ENCODE measurements at places on chromosomes 16 and 17. TPM values are rescaled to one million over a fixed set of nuclear protein-coding genes. Genes with fewer than 3 reads are reported as not detected.

CHST5 gene
- 0.64 TPM for total RNA-seq

DEXI gene
- 37.3 TPM for total RNA-seq

RANGRF gene
- 29.5 TPM for total RNA-seq

MEAK7 gene
- 44.8 TPM for total RNA-seq

PTX4 gene
- 2.2 TPM for total RNA-seq

HID1 gene
- 106 TPM for total RNA-seq

CHRNE gene
- total RNA-seq: 0.69 TPM

- no peaks in the 10 kb centered on the region for H3K27me3 ChIP-seq
- peaks cover 4% of the 10 kb centered on the region for H3K4me1 ChIP-seq
- H3K4me3 ChIP-seq: no peak overlapping the region
These were observed 6.2 kb downstream of the PSMD12 start for GRCh38 chr17:67359960-67360791.

DNA sequence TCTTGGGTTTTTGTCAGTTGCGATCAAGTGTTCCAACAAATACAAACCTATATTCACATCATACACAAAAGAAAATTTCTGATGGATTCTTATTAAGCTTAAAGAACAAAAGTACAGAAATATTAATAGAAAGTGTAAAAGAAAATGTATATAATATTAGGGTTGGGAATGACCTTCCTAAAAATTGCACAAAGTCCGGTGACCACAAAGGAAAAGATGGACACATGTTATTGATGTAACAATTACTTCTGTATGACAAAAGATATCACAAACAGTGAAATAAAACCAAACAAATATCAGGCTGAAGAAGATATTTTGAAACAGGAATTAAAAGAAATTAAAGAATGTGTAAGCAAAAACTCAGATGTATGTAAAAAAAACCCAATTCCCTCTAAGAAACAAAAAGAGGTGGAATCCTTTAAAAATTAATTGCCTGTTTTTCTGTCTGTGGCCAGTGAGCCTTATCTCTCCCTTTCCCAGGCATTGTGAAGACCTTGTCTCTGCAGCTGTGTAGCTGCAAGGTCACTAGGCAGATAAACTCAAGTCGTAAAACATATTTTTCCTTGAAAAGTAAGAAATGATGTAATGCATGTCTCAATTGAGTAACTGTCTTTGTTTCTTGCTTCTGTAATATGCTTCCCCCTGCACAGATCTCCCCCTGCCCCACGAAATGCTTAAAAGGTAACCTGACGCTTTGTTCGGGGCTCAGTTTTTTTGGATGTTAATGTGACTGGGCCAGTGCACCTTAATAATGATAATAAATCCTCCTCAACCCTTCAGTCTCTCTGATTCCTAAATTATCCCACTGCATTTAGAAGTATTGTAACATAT is 2.8 kb downstream of the ST6GALNAC1 start:
- H3K4me1 ChIP-seq: no peaks in the 10 kb centered on the region
- no peaks in the 10 kb centered on the region for H3K36me3 ChIP-seq
- no peaks in the 10 kb centered on the region for H3K27me3 ChIP-seq
- H3K4me3 ChIP-seq: no peak overlapping the region
- no peak for DNase-seq

DNA sequence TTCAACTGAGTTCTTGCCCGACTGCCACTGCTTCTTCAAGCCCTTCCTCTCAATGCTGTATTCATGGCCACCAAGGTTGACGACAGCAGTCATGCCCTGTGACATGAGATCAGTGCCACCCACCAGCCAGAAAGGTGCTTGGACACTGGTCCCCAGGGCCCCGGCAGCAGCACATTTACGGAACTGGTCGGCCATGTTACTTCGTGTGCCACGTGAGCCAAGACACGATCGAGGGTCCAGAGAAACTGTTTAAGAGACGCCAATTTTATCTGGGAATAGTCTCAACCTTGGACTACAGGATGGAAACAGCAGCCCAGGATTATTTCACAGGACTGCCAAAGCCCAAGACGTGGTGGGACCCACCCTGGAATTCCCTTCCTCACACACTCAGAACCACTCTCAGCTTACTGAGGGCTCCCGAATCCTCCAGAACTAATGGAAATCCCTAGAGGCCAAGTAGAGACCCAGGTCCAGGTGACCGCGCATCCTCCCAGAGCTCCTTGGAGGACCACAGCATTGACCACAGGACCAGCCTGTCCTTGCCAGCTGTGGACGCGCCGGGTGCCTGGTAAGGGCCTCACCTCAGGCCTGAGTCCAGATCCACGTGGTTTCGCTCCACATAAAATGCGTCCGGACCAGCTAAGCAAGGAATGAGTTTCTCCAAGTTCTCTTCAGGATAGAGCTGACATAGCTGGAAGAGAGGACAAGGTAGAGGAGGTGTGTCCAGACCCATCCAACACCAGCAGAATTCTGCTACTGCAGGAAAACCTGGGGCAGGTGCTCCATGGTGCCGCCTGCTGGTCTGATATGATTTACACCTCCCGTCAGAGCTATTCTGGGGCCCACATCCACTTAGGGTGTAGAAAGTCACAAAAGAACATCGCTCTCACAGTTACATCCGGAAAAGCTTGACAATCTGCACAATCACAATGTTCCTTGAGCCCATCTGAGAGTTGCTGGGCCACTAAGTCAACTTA is 28.2 kb downstream of the MAP1LC3B start:
- H3K4me3 ChIP-seq: no peak overlapping the region
- no peak for DNase-seq
- peaks cover 3% of the 10 kb centered on the region for H3K4me1 ChIP-seq
- H3K36me3 ChIP-seq: no peaks in the 10 kb centered on the region
- H3K27me3 ChIP-seq: peaks cover 5% of the 10 kb centered on the region

DNA sequence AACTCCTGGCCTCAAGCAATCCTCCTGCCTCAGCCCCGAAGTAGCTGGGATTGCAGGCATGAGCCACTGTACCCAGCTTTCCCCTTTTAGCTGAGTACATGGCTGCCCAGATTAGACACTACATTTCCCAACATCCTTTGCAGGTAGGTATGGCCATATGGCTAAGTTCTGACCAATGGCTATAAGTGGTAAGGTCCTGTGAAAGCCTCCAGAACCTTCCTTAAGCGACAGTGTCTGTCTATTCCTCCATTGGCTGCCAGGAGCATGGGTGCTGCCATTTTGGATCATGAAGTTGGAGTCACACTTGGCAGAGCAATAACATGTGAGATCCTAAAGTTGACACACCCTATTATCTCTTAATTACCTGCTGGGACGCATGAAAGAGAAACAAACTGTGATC is 24.4 kb upstream of the CRHR1 start:
- H3K27me3 ChIP-seq: peaks cover 4% of the 10 kb centered on the region
- no peak for DNase-seq
- H3K4me3 ChIP-seq: no peak overlapping the region
- peaks cover 6% of the 10 kb centered on the region for H3K4me1 ChIP-seq
- H3K27ac ChIP-seq: no peak overlapping the region

DNA sequence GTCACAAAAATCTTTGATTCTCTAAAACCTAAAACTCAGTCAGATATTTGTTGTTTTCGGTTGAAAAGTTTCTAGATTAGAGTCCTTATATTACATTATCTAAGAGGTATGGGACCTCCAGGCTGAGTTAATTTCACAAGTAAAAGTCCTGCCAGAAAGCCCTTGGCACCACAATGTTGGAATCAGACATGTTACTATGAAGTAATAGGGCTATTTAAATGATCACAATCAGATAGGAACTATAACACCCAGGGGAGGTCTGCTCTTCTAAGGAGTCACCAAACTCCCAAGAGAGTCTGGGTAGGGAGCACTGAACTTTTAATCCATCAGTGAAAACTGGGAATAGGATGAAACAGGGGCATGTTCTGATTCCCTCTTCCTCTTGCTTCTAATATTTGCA is 54.2 kb downstream of the WIPI1 start:
- H3K36me3 ChIP-seq: peaks cover 11% of the 10 kb centered on the region
- peaks cover 7% of the 10 kb centered on the region for H3K4me1 ChIP-seq
- H3K27me3 ChIP-seq: peaks cover 4% of the 10 kb centered on the region
- H3K4me3 ChIP-seq: no peak overlapping the region

DNA sequence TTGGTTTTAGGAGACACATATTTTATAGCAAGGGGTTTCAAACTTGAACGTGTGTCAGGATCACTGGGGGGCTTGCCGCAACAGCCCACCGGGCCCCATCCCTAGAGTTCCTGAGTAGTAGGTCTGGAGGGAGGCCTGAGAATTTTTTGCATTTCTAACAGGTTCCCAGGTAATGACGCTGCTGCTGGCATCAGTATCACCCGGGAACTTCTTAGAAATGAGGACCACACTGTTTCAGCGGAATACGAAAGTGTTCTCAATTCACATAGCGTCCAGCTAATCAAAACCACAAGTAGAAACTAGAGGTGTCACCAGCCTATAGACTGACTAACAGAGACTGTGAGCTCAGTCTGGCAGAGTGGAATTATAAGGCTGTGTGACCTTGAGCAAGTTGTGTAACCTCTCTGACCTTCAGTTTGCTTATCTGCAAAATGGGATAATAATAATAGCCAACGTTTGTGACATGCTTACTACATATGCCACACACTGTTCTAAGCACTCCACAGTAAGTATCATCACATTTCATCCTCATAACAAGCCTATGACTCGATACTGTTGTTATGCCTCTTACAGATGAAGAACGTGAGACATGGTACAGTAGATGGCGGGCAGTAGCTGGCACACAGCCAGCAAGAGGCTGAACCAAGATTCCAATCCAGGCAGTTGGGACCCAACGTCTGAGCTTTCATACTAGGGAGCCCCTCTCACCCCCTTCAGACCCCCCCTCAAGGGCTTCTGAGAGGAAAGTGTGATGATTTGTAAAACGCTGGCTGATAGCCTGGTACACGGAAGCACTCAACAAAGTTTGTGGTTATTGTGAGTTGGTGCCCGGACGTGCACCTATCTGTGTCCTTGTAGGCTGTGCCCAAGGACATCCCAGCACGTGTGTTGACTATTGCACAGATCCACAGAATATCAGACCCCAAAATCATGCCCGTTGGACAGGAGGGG is 4.6 kb upstream of the ICAM2 start:
- peaks cover 2% of the 10 kb centered on the region for H3K4me1 ChIP-seq
- no peak overlapping the region for H3K27ac ChIP-seq
- H3K36me3 ChIP-seq: no peaks in the 10 kb centered on the region

- H3K36me3 ChIP-seq: peaks cover 4% of the 10 kb centered on the region
- no peak overlapping the region for H3K4me3 ChIP-seq
- H3K4me1 ChIP-seq: peaks cover 3% of the 10 kb centered on the region
- DNase-seq: no peak
These were observed 24.5 kb upstream of the ZNF287 start for GRCh38 chr17:16593356-16594102.

- H3K27ac ChIP-seq: no peak overlapping the region
- H3K27me3 ChIP-seq: peaks cover 55% of the 10 kb centered on the region
These were observed 24.8 kb downstream of the GINS2 start for GRCh38 chr16:85663891-85664321.

DNA sequence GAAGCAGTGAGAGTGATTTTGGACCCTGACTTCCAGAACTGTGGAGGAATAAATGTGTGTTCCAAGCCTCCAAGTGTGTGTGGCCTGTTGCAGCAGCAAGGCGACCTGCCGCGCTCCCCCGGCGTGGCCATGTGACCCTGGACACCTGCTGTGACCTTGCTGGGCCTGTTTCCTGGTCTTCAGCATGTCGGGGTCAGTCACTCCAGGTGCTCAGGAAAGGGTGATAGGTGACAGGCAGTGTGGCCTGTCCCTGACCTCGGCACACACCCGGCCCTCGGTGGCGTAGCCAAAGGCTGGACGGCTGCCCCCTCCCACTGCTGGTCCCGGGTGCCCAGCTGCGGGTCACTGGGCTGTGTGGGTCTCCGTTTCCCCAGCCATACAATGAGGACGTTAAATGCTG is 31.8 kb upstream of the ZNF469 start:
- peaks cover 7% of the 10 kb centered on the region for H3K27me3 ChIP-seq
- H3K4me3 ChIP-seq: no peak overlapping the region
- H3K27ac ChIP-seq: no peak overlapping the region
- peaks cover 5% of the 10 kb centered on the region for H3K4me1 ChIP-seq
- no peaks in the 10 kb centered on the region for H3K36me3 ChIP-seq

GRCh38 chr17:60526726-60527125 is 684 bp upstream of the APPBP2 start:
- DNase-seq: no peak
- H3K27ac ChIP-seq: no peak overlapping the region
- H3K4me3 ChIP-seq: peak overlapping the region; percentile 98

- no peaks in the 10 kb centered on the region for H3K36me3 ChIP-seq
- no peak overlapping the region for H3K27ac ChIP-seq
- no peak overlapping the region for H3K4me3 ChIP-seq
These were observed 20.7 kb downstream of the GNPTG start for GRCh38 chr16:1372292-1372950.

GRCh38 chr16:3349175-3349574 is 6.5 kb upstream of the OR2C1 start:
- H3K36me3 ChIP-seq: no peaks in the 10 kb centered on the region
- no peak for DNase-seq
- no peak overlapping the region for H3K27ac ChIP-seq
- H3K4me1 ChIP-seq: no peaks in the 10 kb centered on the region
- H3K4me3 ChIP-seq: no peak overlapping the region
- H3K27me3 ChIP-seq: peaks cover 2% of the 10 kb centered on the region

DNA sequence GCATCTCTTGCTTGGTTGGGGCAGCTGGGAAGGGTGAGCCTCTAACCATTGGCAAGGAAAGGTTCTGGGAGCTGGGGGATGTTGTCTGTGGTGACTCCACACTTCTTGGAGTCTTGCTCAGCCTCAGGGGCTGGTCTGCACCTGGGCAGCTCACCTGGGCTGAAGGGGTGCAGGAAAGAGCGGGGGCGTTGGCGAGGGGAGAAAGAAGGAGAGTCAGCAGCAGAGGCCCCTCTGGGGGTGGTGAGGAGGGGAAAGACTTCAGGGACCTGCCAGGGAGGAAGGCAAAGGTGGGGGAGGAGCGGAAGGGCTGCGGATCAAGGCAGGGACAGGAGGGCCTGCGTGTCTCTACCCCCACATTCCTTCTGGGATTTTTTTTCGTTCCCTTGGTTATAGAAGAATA is 47.7 kb downstream of the CCDC42 start:
- DNase-seq: no peak
- no peaks in the 10 kb centered on the region for H3K4me1 ChIP-seq
- H3K4me3 ChIP-seq: no peak overlapping the region
- H3K27ac ChIP-seq: no peak overlapping the region

GRCh38 chr17:7557775-7558543 is 591 bp upstream of the TNFSF13 start:
- no peak for DNase-seq
- H3K4me3 ChIP-seq: no peak overlapping the region
- H3K36me3 ChIP-seq: peaks cover 5% of the 10 kb centered on the region
- H3K27me3 ChIP-seq: peaks cover 13% of the 10 kb centered on the region

GRCh38 chr17:50632637-50633036 is 2.0 kb upstream of the ABCC3 start:
- peaks cover 11% of the 10 kb centered on the region for H3K4me1 ChIP-seq
- no peak for DNase-seq
- H3K27ac ChIP-seq: no peak overlapping the region
- H3K36me3 ChIP-seq: no peaks in the 10 kb centered on the region
- H3K27me3 ChIP-seq: peaks cover 24% of the 10 kb centered on the region
- no peak overlapping the region for H3K4me3 ChIP-seq

- H3K27ac ChIP-seq: peak overlapping the region; percentile 12
- H3K27me3 ChIP-seq: peaks cover 6% of the 10 kb centered on the region
- peaks cover 6% of the 10 kb centered on the region for H3K36me3 ChIP-seq
- no peak overlapping the region for H3K4me3 ChIP-seq
These were observed 197.2 kb upstream of the CHMP6 start for GRCh38 chr17:80794281-80795089.

All from glutamatergic neuron (in vitro differentiated cells).